ENCODE measurements at places on chromosomes 4 and X.

DNA sequence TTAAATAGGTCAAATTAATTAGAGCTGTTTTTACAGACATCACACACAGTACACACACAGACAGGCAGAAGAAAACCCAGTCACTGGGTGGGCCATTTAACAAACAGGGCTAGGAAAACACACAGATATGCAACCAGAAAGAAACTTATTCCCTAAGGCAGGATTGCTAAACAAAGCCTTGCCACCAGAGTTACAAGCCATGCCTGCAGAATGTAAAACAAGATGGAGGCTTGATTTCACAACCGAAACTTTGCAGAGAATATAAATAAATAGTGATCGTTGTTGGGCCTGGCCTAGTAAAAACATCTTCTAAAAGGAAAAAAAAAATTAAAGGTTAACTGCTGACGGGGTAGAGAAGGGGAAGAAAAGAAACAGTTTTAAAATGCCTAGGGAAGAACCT lies 212.3 kb downstream of the NAP1L3 start:
- DNase-seq = no peak

DNA sequence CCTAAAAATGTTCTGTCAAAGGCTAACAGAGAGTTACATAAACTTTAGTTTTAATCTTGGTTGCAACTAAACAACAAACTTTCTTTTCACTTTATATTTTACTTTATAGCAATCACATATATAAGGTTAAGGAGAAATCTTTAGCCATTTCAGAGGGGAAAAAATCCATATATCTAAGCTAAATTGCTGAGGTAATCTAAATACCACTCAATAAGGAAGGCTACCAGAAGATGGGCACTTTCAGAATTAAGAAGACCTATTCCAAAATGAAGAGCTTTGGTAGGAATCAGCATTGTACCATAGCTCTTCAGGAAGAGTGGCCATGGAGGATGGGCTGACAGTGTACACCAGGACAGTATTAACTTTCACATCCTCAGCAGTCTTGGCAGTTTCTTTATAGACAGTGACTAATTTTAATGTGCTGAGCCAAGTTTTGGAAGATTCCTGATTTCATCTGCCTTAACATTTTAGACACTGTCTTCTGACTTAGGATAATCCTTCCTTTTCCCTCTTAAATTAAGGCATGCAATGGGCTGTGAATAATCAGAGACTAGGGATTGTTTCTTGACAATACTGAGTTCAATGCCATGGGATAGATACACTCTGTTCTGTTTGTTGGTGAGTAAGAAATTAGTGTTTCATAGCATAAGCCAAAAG lies 7.1 kb downstream of the FAT4 start:
- DNase-seq = no peak

DNA sequence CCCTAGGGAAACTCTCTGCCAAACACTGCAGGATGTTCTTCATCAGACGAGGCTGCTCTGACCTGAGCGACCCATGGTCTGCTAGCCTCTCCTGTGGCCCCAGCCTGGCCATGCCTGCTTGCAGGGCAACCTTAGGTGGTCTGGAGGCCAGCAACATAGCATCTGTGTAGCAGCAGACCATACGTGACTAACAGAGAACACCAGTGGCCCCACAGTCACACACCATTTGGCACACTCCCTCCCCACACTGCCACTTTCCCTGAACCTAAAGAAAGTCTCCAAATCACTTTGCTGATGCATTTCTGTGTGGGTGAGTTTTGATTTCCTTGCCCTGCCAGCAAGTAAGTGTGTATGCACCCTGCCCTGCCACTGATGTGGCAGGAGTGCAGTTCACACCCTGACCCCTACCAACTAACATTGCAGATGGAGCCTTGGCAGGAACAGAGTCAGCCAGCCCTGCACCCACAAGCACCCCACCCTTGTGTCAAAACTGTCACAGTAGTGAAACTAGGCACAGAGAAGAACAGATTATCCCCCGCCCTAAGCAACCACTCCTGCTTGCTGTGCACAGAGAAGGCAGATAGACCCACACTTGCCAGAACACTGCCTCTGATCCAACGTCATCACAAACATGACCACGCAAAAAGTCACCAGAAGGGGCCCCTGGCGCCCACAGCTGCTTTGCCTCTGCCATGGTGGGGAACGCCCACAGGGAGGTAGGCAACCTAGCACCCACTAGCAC lies 249.1 kb downstream of the SPIN4 start:
- DNase-seq = no peak

DNA sequence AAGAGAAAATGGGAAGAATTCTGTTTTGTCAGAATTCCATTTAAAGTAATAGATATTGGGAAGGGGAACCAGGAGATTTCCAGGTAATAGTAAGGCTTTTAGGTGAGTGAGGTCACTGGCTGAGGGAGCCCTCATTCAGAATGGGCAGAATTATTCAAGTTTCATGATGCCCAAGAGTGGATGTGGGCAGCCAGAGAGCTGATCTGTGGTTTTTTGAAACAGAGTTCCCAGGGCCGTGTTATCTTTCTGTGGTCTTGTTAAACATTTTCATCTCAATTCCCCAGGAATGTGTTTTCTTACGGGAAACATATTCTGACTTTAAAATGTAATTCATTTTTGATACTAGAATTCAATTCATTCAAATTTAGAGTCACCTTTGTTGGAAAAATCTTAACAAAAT lies 182.0 kb upstream of the AADAT start:
- DNase-seq = no peak

DNA sequence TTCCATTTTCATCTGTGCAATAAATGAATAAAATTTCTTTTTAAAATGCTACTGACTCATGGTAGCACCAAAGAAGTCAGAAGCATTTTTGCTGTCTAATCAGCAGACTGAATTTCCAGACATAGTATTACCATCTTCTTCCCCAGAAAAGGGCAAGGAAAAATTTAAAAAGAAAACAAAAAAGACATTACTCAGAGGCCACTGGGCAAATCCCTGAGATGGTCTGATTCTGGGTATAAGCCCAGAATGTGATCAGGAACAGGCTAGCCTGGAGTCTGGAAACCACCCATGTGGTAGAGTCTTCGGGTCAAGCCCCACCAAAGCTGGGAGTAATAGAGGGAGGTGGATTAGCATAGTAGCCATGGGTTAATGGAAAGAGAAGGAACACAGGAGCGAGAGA lies 342.8 kb downstream of the FBXW7 start:
- no peak for DNase-seq

DNA sequence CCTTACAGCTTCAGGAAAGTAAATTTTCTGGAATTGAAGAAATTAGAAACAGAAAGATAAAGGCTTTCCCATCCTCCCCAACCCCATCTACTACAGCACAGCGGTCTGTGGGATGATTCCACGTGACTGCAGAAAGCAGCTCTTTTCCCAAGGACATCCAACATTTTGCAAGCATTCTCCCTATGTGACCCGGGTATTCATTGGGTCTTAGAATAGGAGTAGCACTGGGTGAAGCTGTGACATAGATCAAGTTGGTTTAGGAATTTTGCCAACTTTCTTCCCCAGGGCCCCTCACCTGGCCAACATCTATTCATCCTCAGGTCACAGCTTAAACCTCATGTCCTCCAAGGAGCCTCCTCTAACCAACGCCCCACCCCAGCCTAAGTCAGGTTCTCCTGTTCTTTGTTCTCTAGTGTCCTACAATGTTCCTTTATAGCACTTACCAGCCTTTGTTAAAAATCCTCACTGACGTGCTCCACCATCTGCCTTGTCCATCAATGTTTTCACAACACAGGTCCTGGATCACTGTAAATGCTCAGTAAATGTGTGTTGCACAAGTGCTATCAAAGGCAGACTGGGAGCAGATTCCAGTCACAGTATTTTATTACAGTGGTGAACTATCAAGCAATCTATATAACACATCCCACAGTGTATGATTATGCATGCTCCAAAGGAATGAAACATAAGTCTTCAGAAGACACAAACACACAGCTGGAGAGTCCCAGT lies 80.9 kb upstream of the MTM1 start:
- no peak for DNase-seq

DNA sequence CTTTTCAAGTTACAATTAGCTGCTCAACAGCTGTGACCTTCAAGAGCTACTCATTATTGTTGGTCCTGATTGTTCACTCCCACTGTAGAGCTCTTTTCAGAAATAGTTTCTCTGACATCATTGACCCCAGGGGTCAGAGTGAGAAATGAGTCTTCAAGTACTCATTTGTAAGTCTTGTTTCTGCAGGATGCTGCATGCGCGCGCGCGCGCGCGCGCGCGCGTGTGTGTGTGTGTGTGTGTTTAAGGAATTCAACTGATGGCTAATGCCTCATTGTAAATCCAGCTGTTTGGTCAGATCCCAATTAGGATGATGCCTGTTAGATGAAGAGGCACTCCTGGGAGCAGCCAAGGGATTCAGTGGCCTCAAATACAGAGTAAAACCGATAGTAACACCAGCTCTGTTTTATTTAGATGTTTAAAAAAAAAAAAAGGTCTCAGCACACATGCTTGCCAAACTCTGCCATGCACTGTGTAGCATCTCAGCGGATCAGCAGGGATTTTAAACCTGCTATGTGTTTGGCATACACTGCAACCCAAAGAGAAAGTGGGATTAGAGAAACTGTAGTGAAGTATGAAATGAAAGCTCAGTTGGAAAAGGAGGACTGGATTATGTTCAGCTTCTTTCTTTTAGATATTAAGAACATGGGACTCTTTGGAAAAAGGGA lies 332.3 kb downstream of the ADGRL3 start:
- DNase-seq = no peak

DNA sequence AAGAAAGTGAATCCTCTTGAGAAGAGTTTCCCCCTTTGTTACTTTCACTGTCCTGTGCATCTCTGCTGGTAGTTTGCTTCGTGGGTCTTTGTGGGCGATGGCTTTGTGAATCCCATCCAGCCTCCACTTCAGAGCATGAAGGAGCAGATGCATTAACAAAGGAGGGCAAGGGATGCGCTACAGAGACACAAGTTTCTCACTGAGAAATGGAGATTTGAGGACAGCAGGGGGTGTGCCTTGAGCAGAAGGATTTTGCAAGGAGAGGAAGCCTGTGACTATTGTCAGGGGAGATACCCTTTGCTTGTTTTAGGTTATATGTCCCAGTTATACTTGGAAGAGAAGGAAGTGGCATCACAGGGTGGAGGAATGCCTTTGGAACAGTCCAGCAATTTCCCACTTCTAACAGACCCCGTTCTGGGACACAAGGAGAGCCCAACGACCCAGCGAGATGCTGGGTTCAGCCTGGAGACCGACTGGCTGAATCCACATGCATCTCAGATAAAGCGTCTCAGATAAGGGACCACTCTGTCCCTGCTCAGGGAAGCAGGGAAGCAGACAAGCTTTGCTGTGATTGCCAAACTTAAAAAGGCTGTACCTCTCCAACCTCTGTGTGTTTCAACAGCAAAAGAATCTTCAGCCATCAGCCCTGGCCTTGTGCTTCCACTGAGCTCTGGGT lies 314.6 kb upstream of the GATB start:
- no peak for DNase-seq

DNA sequence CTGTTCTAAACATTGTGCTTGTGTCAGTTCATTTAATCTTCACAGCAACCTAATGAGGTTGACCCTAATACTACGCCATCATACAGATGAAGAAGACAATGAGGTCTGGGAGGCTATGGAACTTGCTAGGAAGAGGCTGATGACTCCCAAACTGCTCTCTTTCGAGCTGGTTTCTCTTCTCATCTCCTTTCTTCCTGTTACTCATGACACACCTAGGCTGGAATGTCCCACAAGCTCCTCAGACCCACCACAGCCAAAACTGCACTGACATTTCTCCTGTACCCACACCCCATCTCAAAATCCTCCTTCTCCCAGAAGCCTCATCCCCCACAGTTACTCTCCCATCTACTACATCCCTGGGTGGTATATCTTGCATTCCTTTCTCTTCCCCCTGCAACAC lies 27.4 kb upstream of the PJA1 start:
- DNase-seq = no peak

DNA sequence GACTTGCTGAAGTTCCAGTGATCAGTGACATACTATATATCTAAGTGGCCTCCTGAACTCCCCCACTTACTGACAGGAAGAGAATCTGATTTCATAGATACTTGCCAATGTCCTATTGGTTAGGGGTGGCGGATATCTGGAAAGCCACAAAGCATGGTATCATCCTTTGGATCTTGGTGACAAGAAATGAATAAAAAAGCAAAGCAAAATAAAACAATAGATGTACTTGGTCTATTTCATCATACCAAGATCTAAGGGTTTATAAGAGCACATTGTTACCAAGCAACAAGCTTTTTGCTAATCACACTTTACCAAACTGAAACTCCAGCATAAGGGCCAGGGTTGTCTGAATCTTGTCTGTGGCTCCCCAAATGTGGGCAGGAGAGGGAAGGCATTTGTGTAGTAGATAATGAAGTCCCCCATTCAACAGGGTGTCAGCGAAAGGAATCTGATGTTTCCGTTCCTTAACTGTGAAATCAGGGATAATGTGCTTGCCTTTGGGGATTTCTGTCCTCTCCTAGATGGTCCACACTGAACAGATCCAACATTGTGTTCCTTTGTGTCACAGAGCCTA lies 125.0 kb upstream of the SMIM10 start:
- no peak for DNase-seq

DNA sequence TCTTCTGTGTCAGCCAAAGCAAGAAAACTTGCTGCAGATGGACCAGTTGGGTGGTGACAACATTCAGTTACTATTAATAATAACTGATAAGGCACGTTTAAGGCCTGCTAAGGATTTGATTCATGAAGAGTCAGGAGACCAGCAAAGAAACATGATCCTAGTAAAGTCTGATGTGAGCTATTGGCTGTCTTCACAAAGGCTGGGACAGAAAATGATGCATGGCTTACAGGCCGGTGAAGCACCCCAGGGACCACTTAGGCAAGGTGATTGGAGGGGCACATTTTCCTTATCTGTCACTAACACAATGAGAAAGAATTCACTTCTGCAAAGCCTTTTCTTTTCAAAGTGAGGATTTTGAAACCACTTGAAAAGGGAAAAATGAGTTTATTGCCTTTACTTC lies 65.4 kb upstream of the TRPC3 start:
- no peak for DNase-seq

DNA sequence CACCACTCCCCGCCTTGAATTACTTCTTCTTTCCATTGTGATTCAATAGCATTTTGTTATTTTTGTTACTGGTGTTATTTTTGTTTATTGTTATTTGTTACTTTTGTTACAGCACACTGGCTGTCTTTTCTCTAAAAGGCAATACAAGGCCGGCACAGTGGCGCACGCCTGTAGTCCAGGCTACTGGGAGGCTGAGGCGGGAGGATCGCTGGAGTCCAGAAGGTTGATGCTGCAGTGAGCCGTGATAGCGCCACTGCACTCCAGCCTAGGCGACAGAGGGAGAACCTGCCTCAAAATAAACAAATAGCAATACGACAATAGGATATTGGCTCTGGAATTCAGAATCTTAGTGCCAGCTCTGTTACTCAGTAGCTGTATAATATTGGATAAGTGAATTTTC lies 1.0 kb upstream of the MED12 start:
- no peak for DNase-seq

Data from DND-41 (cell line).